Stimulated activated naive CD8-positive, alpha-beta T cell treated with anti-CD3 and anti-CD28 coated beads, Interleukin-15, amount 100 ng/mL, for 72 hours (primary cell): ENCODE measurements at places on chromosomes 3 and 15.

DNA sequence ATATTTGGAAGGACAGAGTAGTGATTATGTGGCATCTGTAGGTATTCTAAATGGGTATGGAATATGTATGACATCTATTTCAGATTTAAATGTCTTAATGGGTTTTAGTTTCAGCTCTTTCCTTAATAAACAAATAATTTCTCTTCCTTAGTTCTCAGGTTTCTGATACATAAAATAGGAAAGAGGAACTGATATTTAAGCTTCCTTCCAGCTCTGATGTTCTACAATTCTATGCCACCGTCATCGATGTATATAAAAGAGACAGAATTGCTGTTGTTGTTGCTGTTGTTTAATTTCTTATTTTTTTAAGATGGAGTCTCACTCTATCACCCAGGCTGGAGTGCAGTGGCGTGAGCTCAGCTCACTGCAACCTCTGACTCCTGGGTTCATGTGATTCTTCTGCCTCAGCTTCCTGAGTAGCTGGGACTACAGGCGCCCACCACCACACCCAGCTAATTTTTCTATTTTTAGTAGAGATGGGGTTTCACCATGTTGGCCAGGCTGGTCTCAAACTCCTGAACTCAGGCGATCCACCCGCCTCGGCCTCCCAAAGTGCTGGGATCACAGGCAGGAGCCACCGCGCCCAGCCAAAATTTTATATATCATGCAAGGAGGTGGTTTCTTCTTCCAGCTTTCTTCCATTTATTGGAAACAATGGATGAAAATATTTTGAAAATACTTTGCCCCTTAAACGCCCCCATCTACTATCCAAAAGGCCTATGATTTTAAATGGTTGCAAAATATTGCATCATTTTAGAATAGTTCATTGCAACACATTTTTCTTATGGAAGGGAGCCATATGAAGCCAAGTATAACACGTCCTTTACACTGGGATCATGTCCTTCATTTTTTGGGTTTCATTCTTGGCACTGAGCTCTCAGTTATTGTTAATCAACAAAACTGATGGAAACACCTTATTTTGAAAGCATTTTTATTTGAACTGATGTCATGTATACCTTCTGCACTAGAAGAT lies 13.9 kb upstream of the C15orf61 start:
- DNase-seq = no peak

DNA sequence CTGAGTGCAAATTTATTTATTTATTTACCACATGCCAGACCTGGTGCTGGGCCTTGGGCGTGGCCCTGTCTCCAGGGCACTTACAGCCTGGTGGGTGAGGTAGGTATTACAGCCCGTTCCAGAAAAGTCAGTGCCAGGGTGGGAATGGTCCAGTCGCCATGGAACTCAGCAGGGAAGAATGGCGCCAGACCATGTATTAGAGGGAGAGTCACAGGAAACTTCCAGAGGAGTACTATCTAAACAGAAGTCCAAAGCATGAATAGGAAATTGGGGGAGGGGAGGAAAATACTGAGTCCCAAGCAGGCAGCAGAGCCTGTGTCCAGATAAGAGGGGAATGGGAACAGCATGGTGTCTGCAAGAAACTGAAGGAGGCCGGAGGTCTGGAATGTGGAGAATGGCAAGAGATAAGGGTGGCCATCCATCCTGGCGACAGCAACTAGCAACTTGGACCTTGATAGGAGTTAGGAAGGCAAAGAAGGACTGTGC lies 27.0 kb downstream of the SH3BP5 start:
- no peak for DNase-seq

DNA sequence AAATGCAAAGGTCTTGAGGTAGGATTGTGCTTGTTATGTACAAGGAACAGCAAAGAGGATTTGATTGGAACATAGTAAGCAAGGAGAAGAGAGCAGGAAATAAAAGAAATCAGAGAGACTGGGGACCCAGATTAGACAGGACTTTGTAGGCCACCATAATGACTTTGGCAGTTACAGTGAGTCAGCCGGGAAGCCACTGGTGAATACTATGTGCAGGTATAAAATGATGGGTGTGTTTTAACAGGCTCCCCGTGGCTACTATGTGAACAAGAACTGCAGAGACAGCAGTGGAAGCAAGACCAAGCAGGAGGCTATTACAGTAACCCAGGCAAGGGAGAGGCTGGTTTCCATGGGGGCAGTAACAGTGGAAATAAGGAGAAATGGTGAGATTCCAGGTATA lies 55.2 kb downstream of the NPTN start:
- no peak for DNase-seq

GRCh38 chr3:162994165-162994564 lies 1497.6 kb downstream of the OTOL1 start:
- no peak for DNase-seq

DNA sequence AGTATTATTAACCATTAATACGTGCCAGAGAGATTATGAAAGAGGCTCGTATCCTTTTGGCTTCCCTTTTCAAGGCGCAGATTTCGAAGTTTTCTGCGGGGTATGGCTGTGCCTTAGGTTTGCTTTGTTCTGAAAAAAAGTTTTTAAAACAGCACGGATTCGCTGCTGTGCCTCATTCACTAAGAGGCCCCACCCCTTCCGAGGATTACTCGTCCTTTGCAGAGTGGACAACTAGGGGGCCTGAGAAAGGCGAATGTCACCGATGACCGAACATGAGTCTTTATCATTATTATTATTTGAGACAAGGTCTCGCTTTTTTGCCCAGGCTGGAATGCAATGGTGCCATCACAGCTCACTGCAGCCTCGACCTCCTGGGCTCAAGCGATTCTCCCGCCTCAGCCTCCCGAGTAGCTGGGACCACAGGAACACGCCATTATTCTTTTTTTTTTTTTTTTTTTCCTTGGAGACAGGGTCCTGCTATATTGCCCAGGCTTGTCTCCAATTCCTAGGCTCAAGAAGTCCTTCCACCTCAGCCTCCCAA lies 684 bp upstream of the RPS27L start:
- peak; percentile 33 for DNase-seq

DNA sequence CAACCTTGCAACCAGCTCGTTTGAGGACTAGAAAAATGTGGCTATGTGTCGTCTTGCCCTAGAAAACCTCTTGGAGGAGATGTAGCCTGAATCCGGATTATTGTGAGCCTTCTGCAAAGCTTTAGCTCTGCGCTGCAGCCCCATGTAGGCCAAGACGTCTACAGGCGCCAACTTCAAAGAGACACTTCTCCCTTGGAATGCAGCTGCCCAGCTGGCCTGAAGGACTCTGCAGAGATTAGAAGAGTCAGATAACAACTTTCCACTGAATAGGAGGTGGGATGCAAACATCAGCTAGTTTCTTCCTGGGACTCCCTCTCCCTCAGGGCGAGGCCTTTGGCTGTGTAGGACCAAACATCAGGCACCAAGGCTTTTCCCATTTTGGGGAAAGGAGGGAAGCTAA lies 356.5 kb upstream of the IL12A start:
- no peak for DNase-seq

DNA sequence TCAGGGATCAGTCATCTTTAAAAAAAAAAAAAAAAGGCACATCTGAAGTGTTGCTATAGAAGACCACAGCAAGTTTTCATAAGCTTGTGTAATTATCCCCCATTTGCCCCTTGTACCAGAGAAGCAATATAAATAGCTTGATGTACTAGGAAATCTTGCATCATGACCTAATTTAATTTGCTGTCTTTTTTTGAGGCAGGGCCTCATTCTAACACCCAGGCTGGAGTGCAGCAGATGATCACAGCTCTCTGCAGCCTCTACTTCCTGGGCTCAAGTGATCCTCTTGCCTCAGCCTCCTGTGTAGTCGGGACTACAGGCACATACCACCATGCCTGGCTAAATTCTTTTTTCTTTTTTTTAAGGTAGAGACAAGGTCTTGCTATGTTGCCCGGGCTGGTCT lies 88.7 kb downstream of the ARIH1 start:
- no peak for DNase-seq

GRCh38 chr3:69178838-69179739 lies 56.7 kb upstream of the LMOD3 start:
- DNase-seq = no peak

DNA sequence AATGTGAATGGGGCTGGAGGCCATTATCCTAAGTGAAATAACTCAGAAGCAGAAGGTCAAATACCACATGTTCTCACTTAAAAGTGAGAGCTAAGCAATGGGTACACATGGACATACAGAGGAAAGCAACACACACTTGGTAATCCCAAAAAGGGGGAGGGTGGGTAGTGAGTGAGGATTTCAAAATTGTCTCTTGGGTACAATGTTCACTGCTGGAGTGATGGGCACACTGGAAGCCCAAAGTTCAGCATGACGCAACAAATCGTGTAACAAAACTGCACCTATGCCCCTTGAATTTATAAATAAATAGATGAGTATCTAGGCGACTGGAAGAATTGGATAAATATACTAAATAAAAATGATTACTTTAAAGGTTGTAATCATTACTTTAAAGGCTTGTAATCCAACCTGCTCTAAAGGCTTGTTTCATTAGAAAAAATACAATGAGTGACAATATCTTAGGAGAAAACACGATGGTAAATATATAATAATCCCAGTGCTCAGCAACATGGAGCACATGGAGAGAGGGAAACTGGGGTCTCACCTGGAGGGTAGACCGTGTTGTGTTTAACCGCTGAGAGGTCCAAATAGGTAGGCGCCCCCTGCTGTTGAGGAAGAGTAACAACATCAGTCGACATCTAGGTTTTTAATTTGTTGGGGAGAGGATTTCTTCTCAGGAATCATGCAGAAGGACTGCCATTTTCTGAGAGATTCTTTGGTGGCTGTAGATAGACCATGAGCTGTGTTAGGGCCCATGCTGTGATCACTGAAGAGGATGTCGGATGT lies 78.5 kb upstream of the ROBO1 start:
- no peak for DNase-seq

GRCh38 chr3:155292133-155292532 lies 1.4 kb downstream of the STRIT1 start:
- no peak for DNase-seq

GRCh38 chr3:193842029-193842798 lies 249.2 kb downstream of the OPA1 start:
- no peak for DNase-seq

- no peak for DNase-seq
Observed at GRCh38 chr3:61961900-61962299, 400.5 kb downstream of the PTPRG start.

DNA sequence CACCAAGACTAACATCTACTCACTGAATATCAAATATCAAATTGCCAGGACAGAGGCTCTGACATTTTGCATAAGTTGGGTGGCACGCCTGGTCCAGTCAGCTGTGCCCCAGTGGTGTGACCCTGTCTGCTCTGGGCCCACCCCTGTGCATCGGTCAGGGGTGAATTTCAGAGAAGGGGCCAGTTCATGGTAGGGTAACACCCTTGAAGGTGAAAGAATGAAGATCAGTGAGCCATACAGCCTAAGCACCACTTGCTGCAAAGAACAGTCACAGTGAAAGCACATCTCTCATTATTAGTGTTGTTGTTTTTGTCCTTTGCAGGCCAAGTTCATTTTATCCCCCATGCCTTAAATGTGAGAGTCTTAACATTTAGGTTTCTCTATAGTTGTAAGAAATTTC lies 86.8 kb downstream of the MYRIP start:
- no peak for DNase-seq

- no peak for DNase-seq
Observed at GRCh38 chr3:32848215-32848614, 30.4 kb downstream of the TRIM71 start.

DNA sequence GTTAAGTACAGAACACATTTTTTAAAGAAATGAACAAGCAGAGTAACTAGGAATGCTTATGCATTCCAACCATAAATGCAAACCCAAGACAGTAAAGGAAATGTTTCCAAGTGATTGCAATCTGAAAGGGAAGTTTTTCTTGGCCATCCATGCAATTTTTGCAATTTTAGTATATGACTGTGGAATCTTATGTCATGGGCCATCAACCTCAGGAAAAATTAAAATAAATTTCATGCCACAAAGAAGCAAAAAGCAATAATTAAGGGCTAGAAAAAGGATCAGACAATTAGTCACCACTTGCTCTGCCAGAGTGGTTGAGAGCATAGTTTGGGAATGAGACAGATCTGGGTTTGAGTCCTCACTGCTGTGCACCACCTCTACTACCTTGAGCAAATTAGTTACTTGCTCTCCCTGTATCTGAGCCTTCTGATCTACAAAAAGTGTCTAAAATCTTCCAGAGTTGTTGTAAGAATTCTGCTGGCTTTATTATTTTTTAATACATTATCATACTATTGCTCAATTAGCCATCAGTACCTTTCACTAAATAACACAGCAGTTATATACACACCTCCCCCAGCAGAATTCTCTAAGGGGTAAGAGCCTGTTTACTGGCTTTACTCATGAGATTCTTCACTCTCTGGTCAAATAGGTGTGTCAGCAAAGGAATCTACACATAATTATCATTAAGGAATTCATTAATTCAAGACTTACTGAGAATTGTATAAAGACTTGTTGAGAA lies 49.7 kb upstream of the FBN1 start:
- no peak for DNase-seq

DNA sequence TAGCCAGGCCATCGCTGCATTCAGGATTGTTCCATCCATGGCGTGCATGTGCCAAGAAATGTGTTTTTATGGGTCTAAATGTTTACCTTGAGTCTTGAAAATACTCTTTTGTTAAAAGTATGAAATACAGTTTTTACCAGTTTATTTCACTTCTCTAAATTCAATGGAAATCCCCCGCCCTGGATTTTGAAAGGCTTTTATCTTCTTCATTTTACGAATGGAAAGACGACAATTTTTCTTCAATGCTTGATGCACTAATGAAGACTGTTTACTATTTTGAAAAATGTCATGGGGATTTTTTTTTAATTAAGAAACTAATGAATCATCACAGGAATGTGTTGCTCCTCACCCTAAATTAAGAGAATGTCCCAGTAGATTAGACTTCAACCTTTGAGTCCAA lies 83.5 kb downstream of the FAM81A start:
- DNase-seq = no peak

DNA sequence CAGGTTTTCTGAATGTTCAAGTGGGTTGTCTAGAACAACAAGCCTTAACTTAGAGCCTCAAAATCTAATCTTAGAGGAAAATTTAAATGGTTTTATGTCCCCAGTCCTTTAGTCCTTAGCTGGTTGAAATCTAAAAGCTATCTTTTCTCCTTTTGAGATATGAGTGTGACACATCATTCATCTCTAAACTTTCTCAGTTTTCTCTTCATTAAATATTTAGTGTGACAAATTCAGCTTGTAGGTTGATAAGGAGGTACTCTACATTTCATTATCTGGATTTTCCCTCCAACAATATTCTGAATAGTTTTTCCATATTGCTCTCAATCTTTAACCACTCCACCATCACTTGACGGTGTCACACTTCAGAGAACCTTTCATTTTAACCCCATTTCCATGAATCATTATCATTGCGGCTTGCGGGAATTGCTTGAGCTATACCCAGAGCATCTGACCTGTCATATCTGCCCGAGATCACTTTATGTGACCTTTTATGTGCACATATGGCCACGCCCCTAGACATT lies 16.1 kb upstream of the ATP8B4 start:
- peak; percentile 65 for DNase-seq

- DNase-seq = no peak
Observed at GRCh38 chr15:40623361-40623760, 29.3 kb downstream of the KNL1 start.

GRCh38 chr15:88818920-88819319 lies 15.7 kb downstream of the ACAN start:
- no peak for DNase-seq
